ENCODE measurements at places on chromosomes 1 and 21.

- peaks cover 5% of the 10 kb centered on the region for H3K4me1 ChIP-seq
- H3K27me3 ChIP-seq, result no peaks in the 10 kb centered on the region
- no peak for DNase-seq
- H3K27ac ChIP-seq, result no peak overlapping the region
- no peak overlapping the region for H3K4me3 ChIP-seq
- no peaks in the 10 kb centered on the region for H3K36me3 ChIP-seq
These were observed 96.6 kb downstream of the RIPK4 start for GRCh38 chr21:41670056-41670805.

DNA sequence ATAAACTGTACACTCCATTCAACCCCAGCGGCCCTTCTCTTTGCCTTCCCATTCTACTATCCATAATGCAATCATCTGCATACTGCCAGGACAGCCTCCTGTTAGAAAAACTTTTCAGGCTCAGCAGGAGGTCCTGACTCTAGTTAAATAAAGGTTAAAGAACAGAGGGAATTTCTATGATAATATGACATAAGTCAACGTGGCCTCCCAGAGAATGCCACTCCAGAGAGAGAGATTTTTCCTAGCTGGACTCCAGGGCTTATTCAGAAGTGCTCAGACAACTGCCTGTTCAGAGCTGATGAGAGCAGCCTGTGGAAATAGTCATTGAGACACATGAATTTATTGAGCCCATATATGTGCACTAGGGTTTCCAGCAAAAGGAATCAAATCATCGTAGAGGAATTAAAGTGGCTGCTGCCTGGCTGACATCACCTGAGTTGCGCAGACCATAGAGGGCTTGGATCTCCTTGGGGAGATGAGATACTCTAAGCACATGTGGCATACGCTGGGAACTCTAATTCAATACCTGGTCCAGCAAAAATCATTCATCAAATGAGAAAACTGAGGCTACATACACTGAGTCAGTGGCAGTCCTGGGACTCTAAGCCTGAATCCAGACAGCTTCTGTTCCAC is 736.2 kb downstream of the PTPRU start:
- H3K27me3 ChIP-seq, result no peaks in the 10 kb centered on the region
- H3K4me1 ChIP-seq, result peaks cover 27% of the 10 kb centered on the region
- no peak for DNase-seq

DNA sequence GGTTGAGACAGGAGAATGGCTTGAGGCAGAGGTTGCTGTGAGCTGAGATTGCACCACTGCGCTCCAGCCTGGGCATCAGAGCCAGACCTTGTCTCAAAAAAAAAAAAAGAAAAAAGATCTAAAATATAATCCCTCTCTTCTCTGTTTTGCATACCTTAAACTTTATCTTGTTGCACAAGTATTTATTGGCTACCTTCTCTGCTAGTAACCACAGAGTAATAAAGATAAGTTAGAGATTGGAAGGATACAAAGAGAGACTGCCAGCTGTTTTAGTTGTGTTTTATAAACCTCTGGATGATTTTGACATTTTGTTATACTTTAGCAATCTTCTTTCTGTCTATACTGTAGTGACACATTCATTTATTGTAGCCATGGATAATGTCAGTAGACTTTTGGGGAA is 27.7 kb downstream of the AGO3 start:
- H3K27ac ChIP-seq, result no peak overlapping the region
- no peaks in the 10 kb centered on the region for H3K27me3 ChIP-seq
- peak; percentile 16 for DNase-seq

GRCh38 chr1:198667186-198667585 is 28.3 kb downstream of the PTPRC start:
- peak; percentile 67 for DNase-seq
- H3K4me1 ChIP-seq, result peaks cover 34% of the 10 kb centered on the region
- no peaks in the 10 kb centered on the region for H3K27me3 ChIP-seq
- H3K4me3 ChIP-seq, result no peak overlapping the region

DNA sequence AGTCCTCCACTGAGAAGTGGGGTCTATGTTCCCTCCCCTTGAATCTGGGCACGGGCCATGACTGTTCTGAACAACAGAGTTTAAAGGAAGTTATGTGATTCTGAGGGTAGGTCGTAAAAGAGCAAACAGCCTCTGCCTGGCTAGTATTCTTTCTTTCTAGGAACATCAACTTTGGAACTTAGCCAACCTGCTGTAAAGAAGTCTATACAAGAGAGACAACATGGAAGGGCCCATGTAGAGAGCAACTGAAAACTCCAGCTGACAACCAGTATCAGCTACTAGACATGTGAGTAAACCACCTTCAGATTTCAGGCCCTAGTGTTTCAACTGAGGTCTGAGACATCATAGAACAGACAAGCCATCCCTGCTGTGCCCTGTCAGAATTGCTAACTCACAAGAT is 7.5 kb downstream of the SELENOF start:
- DNase-seq, result no peak
- H3K27me3 ChIP-seq, result no peaks in the 10 kb centered on the region
- peaks cover 17% of the 10 kb centered on the region for H3K36me3 ChIP-seq
- H3K4me1 ChIP-seq, result no peaks in the 10 kb centered on the region
- no peak overlapping the region for H3K27ac ChIP-seq

GRCh38 chr1:5968161-5968736 is 24.0 kb downstream of the NPHP4 start:
- H3K36me3 ChIP-seq, result no peaks in the 10 kb centered on the region
- H3K4me3 ChIP-seq, result no peak overlapping the region
- H3K27ac ChIP-seq, result no peak overlapping the region
- no peak for DNase-seq

- DNase-seq, result no peak
- no peaks in the 10 kb centered on the region for H3K27me3 ChIP-seq
- H3K36me3 ChIP-seq, result no peaks in the 10 kb centered on the region
- H3K27ac ChIP-seq, result no peak overlapping the region
These were observed 90.0 kb downstream of the SYT14 start for GRCh38 chr1:210027994-210028393.

GRCh38 chr1:29384496-29385015 is 148.2 kb downstream of the PTPRU start:
- no peak overlapping the region for H3K4me3 ChIP-seq
- DNase-seq, result no peak
- no peaks in the 10 kb centered on the region for H3K36me3 ChIP-seq
- peaks cover 3% of the 10 kb centered on the region for H3K27me3 ChIP-seq
- H3K27ac ChIP-seq, result no peak overlapping the region

GRCh38 chr1:113247355-113247754 is 143.0 kb upstream of the MAGI3 start:
- H3K27me3 ChIP-seq, result no peaks in the 10 kb centered on the region
- H3K4me3 ChIP-seq, result no peak overlapping the region
- H3K27ac ChIP-seq, result no peak overlapping the region
- H3K36me3 ChIP-seq, result no peaks in the 10 kb centered on the region
- DNase-seq, result no peak

DNA sequence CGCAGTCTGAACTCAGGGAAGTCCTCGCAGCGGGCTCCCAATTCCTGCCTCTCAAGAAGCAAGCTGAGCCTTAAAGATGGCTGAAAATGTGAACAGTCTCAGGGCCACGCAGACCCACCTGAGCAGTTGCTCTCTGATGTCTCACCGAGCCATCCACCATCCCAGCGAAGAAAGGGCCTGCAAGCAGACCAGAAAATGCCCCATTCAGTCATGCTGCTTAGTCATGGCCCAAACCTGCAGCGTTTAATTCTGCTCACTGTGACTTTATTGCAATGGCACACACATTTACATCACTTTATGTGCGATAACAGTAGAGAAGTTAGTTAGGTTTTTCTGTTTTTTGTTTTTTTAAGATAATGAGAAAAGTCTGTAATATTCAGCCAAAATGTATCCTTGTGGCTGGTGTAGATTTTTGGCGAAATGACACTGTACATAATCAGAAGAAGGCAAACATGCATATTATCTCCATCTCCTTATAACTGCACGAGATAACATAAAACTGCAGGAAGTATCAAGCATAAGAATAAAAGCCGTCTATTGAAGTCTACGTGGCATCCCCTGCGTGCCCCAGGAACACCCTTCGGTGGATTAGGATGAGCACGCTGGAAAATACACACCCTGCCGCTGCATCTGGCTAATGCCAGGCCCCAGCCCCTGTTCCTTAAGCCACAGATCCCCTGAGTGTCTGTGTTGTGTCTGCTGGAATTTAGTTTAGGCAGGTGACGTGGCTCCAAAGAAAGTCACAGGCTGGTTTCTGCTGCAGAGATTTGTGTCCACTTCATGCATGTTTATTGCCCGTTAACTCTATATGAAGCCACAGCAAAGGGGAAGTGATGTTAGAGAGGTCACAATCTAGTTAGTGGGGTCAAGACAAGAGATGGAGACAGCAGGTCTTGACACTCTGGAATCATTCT is 119.8 kb upstream of the IRF2BP2 start:
- H3K4me1 ChIP-seq, result peaks cover 59% of the 10 kb centered on the region
- peak overlapping the region; percentile 91 for H3K27ac ChIP-seq
- peak; percentile 85 for DNase-seq
- H3K36me3 ChIP-seq, result no peaks in the 10 kb centered on the region
- no peaks in the 10 kb centered on the region for H3K27me3 ChIP-seq

DNA sequence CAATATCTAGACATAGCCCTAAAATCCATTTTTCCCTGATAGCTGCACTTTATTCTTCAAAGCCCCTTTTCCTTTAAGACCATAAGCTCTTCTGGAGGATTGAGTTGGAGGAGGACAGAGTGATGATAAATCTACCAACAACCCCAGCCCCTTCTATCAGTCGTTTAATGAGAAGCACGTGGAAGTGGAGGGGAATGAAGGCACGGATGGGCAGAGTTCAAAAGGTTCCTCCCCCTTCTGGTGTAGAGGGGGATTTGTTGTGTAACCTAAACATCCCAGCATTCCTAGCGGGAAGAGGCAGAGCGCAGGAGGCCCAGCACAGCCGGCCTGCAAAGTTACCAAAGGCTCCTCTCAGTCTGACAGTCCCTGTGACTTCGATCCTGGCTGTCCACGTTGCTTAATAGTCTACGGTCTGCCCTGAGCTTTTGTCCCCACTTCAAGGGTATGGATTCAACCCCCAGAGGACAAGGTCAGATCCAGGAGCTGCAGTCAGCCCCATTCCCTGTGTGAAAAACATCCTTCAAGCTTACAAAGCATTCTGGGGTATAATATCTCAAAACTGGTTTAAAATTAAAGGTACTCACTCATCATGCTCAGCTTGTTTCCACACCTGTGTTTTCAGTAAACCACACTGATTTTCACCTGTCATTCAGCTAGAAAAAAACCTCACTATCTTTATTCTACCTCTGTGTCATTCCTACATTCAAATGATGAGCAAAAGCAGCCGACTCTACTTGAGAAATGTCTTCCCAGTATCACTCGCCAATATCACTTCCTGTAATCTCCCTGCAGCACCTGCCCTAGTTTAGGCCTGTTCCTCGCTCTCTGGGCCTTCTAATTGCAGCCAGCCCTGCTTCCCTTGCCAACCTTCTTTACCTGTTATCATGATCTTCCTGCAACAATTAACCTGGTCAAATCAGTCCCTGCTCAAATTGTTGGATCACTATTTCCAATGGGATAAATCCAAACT is 117.9 kb downstream of the PLPP3 start:
- no peaks in the 10 kb centered on the region for H3K36me3 ChIP-seq
- peaks cover 4% of the 10 kb centered on the region for H3K4me1 ChIP-seq
- no peaks in the 10 kb centered on the region for H3K27me3 ChIP-seq
- no peak overlapping the region for H3K27ac ChIP-seq
- H3K4me3 ChIP-seq, result no peak overlapping the region

DNA sequence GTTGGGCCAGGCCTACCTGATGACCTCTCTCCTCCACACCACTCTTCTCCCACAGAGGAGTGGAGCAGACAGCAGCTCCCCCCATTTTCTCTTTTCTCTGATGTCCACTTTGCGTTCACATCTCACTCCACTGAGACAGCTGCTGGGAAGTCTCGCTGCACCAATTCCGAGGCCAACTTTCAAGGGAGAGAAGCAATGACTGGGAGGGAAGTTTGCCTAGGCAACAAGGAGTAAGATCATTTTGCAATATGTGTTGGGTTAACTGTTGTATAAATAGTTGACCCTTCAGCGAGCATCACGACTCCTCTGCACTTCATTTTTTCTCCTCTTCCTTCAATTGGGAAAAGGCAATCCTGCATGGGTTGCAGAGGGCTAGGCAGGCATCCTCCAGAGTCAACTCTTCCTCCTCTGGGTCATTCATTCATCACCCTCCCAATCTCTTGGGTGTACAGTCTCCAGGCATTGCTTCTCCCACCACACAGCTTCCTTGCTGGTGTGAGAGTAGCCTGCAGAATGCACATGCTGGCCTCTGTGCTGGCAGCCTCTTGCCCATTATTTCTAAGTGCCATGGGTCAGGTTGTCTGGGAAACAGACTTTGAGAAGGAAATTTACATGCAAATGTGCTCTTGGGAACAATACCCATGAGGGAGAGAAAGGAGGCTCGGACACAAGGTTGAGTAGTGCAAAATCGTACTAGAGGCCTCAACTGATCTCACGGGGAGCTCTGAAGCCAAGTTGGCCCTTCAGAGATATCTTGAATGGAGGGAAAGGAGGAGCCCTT is 75.8 kb upstream of the BCAR3 start:
- no peak overlapping the region for H3K27ac ChIP-seq
- no peaks in the 10 kb centered on the region for H3K36me3 ChIP-seq
- H3K4me3 ChIP-seq, result no peak overlapping the region
- peaks cover 24% of the 10 kb centered on the region for H3K4me1 ChIP-seq
- H3K27me3 ChIP-seq, result no peaks in the 10 kb centered on the region

DNA sequence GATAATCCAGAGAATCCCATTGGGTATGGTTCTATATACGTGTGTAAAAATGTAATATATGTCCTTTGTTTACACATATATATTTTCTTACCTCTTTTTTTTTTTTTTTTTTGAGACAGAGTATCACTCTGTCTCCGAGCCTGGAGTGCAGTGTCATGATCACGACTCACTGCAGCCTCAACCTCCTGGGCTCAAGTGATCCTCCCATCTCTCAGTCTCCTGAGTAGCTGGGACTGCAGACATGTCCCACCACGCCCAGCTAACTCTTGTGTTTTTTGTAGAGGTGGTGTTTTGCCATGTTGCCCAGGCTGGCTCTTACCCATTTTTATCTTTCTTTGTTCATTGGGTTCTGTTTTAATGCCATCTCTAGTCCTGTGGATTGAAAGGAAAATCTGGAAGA is 59.5 kb downstream of the ZBTB17 start:
- H3K27ac ChIP-seq, result peak overlapping the region; percentile 34
- no peak overlapping the region for H3K4me3 ChIP-seq
- H3K36me3 ChIP-seq, result peaks cover 32% of the 10 kb centered on the region
- peak; percentile 5 for DNase-seq
- H3K27me3 ChIP-seq, result no peaks in the 10 kb centered on the region

GRCh38 chr1:9751971-9752370 is 71.8 kb downstream of the CLSTN1 start:
- no peak overlapping the region for H3K4me3 ChIP-seq
- DNase-seq, result no peak
- no peak overlapping the region for H3K27ac ChIP-seq
- H3K36me3 ChIP-seq, result peaks cover 7% of the 10 kb centered on the region

DNA sequence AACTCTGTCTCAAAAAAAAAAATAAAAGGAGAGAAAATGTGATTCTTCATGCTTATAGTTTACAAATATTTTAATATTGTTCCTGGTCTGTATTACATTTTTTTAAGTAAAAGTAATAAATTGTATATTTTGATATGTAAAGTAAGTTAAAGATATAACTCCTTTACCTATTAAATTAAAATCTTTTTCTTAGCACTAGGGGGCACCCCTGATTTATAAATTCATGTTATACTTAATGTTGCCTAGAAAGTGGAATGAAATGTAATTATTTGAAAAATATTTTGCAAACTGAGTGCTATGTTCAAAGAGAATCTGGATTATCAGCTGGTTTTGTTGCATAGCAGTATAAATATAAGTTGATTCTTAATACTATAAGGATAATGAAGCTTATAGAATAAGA is 49.2 kb downstream of the RALGPS2 start:
- H3K27me3 ChIP-seq, result no peaks in the 10 kb centered on the region
- no peak overlapping the region for H3K4me3 ChIP-seq
- no peaks in the 10 kb centered on the region for H3K4me1 ChIP-seq
- DNase-seq, result no peak
- no peak overlapping the region for H3K27ac ChIP-seq
- no peaks in the 10 kb centered on the region for H3K36me3 ChIP-seq
